ENCODE measurements at places on chromosomes 12 and 14.

- DNase-seq = no peak
These were observed 15.9 kb downstream of the KCTD10 start for GRCh38 chr12:109461049-109461845.

DNA sequence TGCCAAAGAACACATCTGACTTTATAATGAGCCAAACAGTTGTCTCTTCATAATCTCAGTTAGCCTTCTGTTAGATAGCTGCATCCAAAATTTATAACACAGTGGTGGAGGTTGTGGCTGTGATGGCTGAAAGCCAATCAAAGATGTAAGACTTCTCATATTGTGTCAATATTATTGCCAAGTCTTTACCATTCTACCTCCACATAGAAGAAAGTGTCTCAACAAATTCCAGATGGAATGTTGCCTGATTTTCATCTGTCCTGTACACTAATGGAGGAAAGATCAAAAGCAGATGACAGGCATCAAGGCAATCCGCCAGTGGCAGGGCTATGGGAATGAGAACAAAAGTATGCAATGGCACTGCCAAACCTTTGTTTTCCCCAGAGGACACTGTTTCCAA, 813.1 kb upstream of the NOVA1 start:
- DNase-seq = no peak

GRCh38 chr12:110335481-110336045, 54.5 kb downstream of the ATP2A2 start:
- no peak for DNase-seq

- DNase-seq = no peak
These were observed 116.0 kb downstream of the PPP1R12A start for GRCh38 chr12:79818856-79819255.

- DNase-seq = no peak
These were observed 11.9 kb upstream of the CIPC start for GRCh38 chr14:77086017-77086727.

GRCh38 chr12:7282844-7283243, 21.0 kb upstream of the ACSM4 start:
- no peak for DNase-seq

GRCh38 chr14:103693515-103693914, 21.7 kb downstream of the XRCC3 start:
- DNase-seq = no peak

- no peak for DNase-seq
These were observed 490 bp downstream of the RILPL1 start for GRCh38 chr12:123532808-123533649.

DNA sequence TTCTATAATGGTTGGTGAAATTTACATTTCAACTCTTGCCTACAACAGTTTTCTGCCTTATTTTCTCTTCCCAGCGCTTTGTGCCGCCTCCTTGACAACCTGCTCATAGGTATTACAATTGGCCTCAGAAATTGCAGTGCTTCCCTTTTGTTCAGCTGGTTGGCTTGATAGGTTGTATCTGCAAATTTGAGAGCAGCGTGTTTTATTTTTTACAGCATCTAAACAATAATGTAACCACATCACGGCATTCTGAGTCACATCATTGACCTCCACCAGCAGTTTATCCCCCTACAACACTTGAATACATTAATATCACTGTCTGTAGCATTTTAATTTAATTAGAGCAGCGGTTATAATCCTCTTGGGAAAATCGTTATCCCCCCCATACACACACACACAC, 99.4 kb downstream of the ETV6 start:
- DNase-seq = no peak

- no peak for DNase-seq
These were observed 1.8 kb upstream of the TM9SF1 start for GRCh38 chr14:24197056-24197450.

GRCh38 chr14:92511453-92512238, 1.9 kb upstream of the RIN3 start:
- DNase-seq = no peak

GRCh38 chr12:49358483-49359141, 8.7 kb upstream of the SPATS2 start:
- DNase-seq = no peak

DNA sequence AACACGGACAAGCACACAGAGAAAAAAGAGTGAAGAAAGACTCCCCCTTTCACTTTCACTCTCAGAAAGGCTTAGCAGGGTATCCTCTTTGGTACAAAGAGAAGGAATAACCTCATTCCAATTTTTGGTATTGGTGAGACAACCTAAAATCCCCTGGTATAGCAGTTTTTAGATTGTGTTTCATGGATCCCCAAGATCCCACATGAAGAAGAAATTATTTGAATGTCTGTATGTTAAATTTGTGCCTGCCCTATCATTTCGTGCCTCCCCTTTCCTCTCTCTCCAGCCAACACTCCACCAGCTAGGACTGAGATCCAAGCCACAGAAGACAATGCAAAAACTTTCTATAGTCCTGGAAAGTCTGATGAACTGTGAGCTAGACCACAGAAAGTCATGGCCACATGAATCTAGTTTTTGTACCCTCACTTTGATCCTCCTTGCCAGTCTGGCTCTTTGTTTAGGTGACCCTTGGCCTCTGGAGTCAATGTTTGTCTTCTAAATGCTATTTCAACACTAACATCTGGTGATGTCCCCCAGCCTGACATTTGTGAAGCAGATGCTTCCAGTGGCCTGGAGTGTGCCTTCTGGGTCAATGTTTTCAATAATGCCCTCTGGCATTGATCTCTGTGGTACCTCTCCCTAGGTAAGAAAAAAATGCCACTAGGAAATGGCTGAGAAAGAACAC, 181.9 kb upstream of the BMP4 start:
- no peak for DNase-seq

DNA sequence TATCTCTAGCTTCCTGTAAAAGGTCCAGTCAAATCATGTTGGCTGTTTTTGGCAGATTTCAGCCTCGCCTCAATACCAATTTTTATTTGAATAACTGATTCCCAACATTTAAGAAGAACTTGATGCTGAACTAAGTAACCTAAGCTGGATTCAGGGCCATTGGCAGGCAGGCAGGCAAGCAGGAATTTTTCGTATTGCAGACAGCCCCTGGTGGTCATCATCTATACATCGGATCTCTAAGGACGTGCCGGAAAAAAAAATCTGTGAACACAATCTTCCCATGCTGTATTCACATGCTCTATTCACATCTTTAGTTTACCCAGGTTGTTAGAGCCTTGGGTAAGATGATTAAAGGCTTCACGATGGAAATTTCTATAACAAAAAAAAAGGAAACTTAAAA, 7.0 kb downstream of the VCPKMT start:
- no peak for DNase-seq

DNA sequence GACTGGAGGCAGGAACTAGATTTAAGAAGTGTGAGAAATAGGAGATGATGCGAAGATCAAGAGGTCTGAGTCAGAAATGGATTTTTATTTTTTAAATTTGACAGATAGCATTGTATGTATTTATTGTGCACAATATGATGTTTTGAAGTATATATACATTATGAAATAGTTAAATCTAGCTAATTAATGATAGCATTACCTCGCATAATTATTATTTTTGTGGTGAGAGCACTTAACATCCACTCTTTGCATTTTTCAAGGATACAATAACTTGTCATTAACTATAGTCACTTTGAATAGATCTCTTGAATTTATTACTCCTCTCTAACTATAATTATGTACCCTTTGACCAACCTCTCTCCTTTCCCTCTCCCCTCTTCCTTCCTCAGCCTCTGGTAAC, 3.7 kb downstream of the SMOC1 start:
- no peak for DNase-seq

DNA sequence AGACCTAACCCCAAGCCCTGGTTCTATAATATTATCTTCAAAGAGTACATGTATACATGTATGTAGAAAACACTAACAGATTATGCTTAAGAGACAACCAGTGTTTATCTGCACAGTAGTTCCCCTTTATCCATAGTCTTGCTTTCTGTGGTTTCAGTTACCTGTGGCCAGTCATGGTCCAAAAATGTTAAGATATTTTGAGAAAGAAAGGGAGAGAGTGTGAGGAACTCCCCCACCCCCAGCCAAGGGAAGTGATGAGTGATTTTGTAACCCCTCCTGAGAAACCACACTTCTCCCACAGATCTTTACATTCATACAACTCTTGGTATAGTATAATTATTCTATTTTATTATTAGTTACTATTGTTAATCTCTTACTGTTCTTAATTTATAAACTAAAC, 77.3 kb upstream of the CNTN1 start:
- no peak for DNase-seq

GRCh38 chr14:76381817-76382494, 6.0 kb downstream of the ESRRB start:
- DNase-seq = no peak

GRCh38 chr14:77849711-77850110, 49.8 kb downstream of the ADCK1 start:
- DNase-seq = no peak

DNA sequence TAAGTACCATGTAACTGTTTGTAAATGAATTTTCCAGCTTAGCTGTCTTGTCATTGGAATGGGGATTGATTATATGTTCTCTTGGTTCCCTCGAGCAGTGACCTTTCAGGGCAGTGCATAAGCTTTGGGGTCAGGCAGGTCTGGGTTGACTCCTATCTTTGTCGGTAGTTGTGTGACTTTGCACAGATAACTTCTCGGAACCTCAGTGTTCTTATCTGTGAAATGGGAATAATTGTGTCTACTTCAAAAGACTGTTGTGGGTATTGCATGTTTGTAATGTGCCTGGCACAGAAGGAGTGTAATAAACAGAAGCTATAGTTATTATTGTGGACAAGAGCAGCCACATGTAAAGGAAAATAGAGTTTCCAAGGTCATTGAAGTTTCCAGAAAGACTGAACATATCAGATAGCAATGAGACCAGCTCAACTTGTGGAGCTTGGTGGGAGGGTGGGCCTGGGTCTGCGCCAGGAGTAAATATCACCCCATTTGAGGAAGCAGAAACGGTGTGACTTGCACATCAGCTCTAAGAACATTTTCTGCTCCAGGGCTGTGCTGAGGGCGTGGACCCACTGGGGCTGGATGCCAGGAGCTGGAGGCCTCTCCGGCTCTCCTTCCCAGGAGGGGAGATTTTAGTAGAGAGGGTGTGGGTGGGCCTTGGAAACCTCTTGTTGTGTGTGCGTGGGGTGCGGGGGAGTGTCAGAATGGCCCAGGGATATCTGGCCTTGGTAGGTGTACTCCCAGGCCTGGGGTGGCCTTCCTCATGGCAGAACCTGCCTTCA, 19.7 kb downstream of the FOS start:
- no peak for DNase-seq

DNA sequence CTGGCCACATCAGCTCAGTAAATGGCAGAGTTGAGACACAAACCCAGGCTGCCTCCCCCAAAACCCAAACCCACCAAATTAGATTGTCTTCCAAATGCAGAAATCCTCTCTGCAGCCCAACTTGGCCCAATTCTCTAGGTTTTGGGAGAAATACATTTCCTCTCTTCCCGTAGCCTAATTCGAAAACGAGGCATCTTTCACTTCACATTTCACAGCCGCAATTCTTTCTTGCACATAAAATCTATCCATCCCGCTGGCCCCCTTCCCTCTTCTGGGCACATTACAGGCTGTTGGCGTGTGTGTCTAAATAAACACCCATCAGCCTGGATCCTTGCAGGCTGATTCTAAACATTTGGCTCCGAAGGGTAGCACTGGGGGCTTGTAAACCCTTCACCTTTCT, 83.8 kb upstream of the VRK1 start:
- DNase-seq = no peak

GRCh38 chr12:55797068-55797467, 20.5 kb downstream of the SARNP start:
- DNase-seq = no peak

GRCh38 chr12:63302269-63302940, 151.4 kb upstream of the AVPR1A start:
- no peak for DNase-seq

GRCh38 chr12:54935235-54935951, 49.2 kb downstream of the TESPA1 start:
- DNase-seq = peak; percentile 57

DNA sequence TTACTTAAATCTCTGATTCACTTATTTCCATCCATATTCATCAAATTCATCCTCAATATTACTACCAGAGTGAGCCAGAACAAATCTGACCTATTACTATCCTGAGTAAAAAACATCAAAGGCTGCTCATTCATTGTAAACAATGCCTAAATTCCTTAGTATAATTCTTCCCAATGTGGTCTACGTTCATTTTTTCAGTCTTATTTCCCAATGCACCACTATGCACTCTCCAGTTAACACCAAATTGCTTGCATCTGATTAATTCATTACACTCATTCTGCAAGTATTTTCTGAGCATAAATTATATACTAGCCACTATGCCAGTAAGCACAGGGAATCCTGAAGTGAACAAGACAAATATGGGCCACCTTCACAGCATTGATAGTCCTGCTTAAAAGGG, 110.0 kb downstream of the EPS8 start:
- DNase-seq = no peak

- DNase-seq = no peak
These were observed at the start of gene VSIG10 for GRCh38 chr12:118103601-118104382. Gene VSIG10, minus strand, starts transcription at chr12:118104011. Its CDS starts 340 bp downstream, at chr12:118103671.

GRCh38 chr12:70317781-70318180, 48.3 kb upstream of the KCNMB4 start:
- DNase-seq = no peak

DNA sequence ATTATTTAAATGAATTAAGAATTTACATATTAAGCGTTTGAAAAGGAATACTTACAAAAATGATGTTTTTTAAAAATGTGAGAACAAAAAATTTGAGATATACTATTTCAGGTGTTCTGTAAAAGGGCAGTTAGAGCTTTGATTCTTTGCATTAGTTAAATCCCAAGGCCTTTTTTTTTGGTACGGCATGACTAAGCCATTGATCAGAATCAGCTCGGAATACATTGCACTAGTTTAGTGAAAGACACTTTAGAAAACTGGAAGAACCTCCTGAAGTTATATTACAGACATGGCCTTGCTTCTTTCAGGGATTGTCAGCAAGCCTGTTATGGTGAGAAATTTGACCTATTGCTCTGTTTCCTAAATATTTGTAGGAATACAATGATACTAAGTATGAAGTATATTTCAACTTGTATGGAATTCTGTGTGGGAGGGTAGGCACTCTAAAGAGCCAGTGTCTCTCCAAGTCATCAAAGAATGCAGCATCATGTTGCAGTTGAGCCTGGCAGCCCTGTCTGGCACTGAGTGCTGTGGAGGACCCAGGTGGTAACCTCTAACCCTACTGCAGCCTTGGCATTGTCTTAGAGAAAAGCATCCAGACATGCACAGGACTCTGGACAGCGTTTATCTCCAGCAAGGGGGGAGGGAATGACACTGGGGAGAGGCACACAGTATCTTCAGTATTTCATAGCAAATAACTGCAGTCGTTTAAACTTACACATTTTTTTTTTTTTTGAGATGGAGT, 1.5 kb downstream of the KLC1 start:
- no peak for DNase-seq

- peak; percentile 38 for DNase-seq
These were observed 22.9 kb downstream of the ETFBKMT start for GRCh38 chr12:31682136-31682962.

DNA sequence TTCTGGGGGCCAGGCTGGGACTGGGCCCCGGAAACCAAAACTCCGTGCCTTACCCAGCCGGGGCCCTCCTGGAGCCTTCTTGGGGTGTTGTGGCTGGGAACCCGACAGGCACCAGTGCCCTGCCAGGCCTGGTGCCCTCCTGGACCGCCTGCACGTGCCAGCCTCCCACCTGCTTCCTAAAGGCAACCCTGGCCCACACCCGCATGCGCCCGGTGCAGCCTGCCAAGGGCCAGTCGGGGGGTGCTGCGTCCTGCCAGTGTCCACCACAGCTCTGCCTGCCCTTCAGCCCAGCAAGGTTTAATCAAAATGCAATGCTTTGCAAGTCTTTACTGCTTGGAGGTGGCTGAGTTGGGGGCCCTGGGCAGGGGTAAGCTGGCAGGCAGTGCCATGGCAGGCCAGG, 5.2 kb upstream of the ADSS1 start:
- DNase-seq = no peak
